ENCODE measurements at places on chromosomes 4 and X.

DNA sequence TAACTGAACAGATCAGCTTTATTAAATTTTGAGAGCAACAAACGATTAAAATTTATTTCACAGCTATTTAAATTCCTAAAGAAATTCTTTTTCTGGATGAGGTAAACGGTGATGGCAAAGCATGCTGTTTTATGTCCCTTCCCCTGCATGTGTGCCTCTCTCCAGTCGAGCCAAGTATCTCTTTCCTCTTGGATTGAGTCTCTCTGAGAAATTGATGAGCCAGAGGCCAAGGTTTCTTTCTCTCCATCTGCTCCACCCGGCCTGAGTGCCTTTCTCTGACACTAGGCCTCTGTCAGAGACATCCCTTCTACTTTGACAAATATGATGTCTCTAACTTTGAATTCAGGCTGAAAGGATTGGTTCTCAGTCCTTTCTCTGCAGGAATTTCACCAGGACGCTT lies 42.6 kb upstream of the PARM1 start:
- DNase-seq = no peak

DNA sequence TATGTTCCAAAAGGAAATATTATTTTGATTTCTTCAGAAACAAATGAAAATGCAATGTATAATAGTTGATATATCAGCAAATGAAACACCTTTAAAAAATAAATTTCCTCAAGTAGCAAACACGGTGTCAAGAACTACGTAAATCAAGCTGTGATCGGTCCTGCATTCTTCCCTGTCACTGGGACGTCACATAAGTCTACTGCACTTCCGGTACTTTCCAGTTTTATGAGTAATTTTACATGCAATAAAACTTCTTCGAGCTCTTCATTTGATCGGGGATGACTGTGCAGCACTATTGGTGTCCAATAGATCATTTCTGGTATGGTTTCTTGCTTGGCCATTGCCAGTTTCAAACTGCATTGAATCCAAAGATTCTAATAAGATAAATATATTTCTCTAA lies 114.0 kb upstream of the VEGFC start:
- no peak for DNase-seq

DNA sequence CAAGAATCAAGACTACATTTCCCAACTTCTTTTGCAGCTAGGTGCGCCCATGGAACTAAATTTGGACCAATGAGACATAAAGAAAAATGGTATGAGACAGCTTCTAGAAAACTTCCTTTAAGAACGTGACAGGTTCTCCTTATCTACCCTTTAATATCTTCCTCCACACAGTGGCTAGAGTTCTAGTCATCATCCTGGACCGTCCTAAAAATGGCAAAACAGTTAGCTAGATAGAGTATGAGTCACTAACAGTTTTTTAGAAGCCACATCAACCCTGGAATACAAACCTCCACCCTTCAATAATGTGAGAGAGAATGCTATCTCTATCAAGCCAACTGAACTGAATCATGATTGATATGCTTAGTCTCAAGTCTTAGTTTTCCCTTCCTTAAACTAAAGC lies 267.9 kb upstream of the SLC7A11 start:
- DNase-seq = no peak

GRCh38 chrX:6227453-6227835 lies 1.2 kb downstream of the NLGN4X start:
- DNase-seq = peak; percentile 46

- no peak for DNase-seq
These were observed 188.4 kb downstream of the PDGFRA start for GRCh38 chr4:54417476-54417875.

DNA sequence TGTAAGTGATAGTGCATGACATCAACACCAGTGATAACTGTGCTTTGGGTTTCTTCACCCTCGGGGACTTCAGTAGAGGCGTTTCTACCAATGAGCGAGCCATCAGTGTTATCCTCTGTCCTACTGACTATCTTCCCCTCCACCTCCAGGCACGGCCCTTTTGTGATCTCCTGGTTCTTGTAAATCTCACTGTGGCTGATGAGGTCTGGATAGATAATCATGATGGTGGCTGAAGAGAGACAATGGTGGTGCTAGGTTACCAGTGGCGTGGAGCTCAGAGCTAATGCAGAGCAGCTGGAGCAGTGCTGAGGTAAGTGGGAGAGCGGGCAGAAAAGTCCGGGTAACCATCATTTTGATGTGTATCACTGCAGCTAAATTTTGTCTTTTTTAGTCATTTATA lies 816.6 kb downstream of the GLUD2 start:
- DNase-seq = no peak

- DNase-seq = no peak
These were observed 6.9 kb downstream of the PSAPL1 start for GRCh38 chr4:7427831-7428260.

GRCh38 chr4:11507920-11508319 lies 79.2 kb upstream of the HS3ST1 start:
- DNase-seq = no peak
